ENCODE measurements at places on chromosomes 11 and 22.
A peak's percentile ranks its signal among the peaks of the same experiment; 100 is the strongest.

DNA sequence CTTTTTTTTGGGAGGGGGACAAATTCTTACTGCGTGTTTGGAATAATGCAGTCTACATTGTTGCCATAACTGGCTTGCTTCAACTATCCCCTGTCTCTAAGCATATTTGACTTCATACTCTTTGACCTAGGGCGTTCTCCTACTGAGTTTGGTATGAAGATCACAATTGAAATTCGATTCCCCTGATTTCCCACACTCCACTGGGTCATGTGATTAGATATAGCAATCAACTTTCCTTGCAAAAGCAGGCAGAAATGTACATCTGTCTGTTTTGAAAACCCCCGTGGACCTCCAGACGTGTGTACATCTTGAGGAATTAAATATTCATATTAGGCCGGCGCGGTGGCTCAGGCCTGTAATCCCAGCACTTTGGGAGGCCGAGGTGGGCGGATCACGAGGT, 13.8 kb upstream of the CARD18 start:
- DNase-seq, result no peak

DNA sequence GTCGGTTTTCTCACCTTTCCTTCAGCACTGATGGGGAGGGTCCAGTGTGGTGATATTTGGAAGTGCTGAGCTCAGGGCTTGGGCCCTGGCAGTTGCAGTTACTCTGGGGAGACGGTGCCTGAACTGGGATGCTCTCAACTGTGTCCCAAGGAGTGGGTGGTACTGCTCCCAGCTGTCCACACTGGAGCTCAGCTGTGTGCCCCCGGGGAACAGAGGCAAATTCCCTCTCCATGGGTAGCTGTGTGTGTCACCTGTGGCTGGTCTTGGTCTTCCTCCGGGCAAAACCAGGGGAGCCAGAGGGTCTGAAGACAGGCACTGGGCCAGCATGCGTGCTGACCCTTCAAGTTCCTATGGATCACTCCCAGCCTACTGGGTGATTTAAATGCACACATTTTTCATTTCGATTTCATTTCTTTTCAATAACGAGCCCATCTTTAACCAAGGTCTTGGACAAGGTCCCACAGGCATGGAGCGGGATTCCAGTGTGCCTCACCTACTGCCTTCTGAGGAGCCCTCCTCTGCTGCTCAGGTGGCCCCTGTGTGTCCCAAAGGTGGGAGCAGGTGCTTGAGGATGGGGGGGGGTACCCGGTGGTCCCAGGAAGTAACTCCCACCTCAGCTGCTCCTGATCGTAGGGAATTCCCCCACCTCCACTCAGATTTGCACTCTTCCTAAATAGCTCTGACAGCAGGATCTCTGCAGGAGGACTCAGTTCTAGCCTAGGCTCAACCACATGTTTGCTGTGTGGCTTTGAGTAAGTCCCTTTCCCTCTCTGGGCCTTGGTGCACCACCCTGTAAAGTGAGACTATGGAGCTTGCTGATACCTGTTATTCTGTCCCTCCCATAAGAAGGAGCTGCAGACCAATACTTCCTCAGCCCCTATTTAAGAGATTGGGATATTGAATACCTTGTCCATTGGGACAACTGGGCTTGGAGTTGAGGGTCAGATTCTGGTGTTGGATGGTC, 16.8 kb downstream of the PRDM11 start:
- DNase-seq, result no peak

DNA sequence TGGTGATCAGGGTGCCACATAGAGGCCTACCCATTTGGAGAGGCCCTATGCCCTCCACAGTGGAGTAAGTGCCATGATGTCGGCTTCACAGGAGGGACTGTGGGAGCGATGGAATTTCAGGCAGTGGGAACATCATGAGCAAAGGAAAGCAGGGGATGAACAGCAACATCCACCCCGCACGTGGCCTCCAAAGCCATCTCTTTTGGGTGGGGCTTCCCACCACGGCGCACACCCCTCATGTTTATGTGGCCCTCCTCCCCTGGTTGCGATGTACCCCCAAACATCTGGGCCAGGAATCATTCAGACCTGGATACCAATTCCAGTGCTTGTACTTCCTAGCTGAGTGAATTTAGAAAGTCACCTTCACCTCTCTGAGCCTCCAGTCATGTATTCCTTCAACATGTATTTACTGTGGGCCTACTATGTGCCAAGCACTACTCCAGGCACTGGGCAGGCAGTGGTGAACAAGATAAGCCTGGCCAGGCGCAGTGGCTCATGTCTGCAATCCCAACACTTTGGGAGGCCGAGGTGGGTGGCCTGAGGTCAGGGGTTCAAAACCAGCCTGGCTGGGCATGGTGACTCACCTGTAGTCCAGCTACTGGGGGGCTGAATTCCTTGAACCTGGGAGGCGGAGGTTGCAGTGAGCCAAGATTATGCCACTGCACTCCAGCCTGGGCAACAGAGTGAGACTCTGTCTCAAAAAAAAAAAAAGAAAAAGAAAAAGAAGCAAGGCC, 1.8 kb upstream of the MAFF start:
- no peak for DNase-seq

DNA sequence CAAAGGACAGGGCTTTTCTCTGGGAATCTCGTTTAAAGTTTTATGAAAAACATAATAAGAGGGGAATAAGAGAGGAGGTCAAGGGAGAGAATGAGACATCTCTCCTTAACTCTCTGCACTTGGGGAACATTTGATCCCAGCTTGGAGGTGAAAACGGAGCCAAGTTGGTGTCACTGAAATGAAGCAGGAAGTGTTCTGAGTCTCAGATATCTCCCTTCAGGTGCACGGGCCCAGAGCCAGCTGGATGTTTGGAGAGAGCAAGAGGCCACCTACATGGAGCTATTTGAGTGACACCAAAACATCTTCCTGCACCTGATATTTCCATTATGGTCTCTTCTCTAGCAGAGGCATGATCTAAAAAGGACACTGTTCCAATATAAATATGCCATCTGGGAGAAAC, 85.7 kb downstream of the BLID start:
- DNase-seq, result no peak

DNA sequence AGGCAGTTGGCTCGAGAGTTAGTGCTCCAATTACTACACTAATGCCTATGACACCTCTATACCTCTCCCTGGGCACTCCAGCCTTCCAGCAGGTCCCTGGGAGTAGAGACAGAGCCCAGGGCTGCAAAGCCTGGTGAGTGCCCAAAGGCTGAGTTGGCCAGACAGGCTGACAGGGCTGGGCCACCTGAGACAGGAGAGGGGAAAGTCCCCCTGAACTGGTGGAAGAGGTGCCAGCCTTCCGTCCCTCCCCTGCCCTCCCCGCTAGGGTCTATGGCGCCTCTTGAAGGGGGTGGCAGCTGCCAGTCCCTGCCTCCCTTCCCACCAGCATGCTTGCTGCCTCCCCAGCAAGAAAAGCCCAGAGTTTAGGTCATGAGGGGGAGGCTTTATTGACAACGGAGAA, 3.0 kb downstream of the KCNJ11 start:
- DNase-seq, result no peak

GRCh38 chr11:17714356-17714854, 5.0 kb upstream of the MYOD1 start:
- DNase-seq, result no peak

GRCh38 chr11:2366276-2366675, 10.8 kb upstream of the CD81 start:
- no peak for DNase-seq

DNA sequence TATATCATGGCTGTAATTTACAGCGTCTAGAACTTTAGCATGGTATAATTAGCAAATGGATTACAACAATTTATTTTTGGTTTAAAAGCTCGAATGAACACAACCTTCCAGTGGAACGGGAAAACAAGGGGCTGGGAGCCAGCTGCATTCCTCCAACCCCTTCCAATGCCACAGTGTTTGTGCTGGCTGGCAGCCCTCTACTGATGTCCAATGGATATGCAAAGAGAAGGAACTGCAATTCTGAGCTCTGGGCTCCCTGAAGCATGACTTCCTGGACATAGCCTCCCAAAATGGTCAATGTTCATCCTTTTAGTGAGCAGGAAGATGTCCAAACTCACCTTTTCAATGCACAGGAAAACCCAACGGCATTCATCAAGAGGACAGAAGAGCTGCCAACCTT, 288.3 kb downstream of the TENM4 start:
- no peak for DNase-seq

- no peak for DNase-seq
Measured at GRCh38 chr11:120674542-120674941, 163.0 kb downstream of the GRIK4 start.

- no peak for DNase-seq
Measured at GRCh38 chr11:107853070-107853469, 5.5 kb downstream of the SLC35F2 start.

DNA sequence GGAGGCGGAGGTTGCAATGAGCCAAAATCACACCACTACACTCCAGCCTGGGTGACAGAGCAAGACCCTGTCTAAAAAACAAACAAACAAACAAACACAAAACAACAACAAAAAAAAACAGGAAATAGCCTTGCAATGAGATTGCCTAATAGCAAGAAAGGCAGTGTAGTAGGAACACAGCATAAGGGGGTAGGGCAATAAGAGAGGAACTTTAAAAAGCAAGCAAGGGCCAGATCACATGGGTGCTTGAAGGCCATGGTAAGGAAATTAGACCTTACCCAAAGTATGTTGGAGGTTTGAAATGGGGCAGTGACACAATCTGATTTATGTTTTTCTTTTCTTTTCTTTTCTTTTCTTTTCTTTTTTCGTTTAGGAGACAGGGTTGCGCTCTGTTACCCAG, 34.7 kb upstream of the NRIP3 start:
- no peak for DNase-seq

DNA sequence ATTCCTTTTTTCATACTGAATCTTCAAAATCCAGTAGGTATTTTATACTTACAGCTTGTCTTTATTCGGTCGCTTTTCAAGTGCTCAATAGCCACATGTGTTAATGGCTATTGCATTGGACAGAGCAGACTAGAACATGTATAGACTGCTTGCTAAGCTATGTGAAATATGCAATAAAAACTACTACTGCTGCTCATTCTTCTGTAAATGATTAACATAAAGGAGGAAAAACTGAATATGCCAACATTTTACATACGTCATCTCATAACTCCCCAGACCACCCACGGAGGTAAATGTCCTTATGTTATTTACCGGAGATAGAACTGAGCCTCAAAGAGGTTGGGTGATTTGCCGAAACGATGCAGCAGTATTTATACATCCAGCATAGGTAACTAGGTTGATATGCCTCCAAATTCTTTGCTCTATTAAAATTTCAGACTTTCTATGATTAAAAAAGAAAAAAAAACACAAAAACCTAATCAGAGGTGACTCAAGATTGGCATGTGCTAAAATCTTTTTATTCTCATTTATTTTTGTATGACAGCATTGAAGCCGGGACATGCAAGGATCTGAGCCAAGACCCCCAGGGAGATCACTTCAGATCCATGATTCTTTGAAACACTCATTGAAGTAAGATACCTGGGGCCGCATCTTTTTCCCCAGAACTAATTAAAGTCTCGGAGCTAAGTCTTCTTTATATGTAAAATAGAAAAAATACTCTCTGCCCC, 78.5 kb upstream of the OR5AK2 start:
- DNase-seq, result no peak

DNA sequence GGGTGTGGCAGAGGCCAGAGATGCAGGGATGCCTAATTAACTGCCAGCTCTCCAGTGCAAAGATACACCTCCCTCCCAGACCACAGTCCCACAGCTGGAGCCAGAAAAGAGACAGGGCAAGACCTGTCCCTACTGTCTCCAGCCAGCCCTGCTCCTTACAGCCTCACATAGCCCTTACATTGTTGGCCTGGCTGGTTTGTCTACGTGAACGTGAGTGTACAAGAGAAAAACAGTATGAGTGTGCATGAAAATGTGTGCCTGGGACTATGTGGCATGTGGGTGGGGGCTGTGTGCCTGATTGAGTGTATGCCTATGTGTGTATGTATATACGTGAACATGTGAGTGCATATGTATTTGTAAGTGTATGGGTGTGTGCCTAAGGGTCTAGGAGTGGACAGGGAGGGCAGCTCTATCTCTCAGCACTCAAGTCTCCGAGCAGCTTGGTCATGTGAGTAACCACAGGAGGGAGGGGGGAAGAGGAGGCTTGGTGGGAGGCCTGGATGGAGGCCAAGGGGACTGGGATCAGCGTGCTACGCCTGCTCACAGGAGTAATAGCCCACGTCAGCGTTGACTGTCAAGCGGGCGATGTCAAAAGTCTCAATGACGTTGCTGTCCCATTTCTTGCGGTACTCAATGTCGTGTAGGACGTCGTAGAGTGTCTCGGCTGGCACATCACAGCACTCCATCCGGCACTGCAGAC, 6.6 kb upstream of the ARAP1 start:
- DNase-seq, result peak; percentile 17

GRCh38 chr11:1033016-1033798, 3.3 kb downstream of the MUC6 start:
- DNase-seq, result no peak

- no peak for DNase-seq
Measured at GRCh38 chr11:46682773-46683752, 17.4 kb downstream of the ARHGAP1 start.

DNA sequence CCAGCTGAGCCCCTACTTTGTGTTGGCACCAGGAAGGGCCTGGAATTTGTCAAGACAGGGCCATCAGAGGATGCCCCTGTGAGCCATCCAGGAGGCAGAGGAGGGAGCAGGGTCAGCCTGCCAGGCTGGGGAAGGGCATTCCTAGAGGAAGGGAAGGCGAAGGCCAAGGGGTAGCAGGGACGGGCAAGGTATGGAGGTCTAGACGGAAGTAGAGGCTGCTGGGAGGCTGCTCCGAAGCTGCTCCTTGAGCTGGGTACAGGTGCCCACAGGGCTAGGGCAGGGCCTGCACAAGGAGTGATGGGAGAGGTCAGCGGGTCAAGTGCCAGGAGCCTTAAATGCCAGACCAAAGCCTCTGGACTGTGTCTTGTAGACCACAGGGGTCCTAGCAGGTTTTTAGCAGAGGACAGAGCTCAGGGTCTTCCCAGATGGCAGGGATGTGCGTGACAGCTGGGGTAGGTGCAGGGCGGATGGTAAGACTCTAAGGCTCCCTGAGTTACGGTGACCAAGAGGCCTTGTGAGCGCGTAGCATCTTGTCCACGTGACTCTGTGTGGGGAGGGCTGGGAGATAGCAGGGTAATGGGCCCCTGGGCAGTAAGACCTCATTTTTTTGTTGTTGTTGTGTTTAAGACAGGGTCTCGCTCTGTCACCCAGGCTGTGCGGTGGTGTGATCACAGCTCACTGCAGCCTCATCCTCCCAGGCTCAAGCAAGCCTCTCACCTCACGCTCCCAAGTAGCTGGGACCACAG, 31.7 kb upstream of the CSNK1E start:
- DNase-seq, result no peak

DNA sequence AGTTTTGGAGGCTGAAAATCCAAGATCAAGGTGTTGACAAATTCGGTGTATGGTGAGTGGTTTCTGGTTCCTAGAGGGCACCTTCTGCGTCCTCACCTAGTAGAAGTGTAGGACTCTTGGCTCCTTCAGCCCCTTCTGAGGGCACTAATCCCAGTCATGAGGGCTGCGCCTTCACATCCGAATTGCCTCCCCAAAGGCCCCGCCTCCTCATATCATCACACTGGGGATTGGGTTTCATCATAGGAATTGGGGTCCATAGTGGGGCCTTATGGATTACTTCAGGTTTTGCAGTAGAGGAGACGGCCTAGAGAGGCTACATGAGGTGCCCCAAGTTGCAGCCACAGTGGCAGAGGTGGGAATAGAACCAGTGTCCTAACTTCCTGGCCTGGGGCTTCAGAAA, 87.1 kb downstream of the CEP164 start:
- no peak for DNase-seq

GRCh38 chr11:17846852-17847453, 112.4 kb downstream of the KCNC1 start:
- DNase-seq, result no peak

- DNase-seq, result peak; percentile 84
Measured at GRCh38 chr22:50705219-50705691, 32.6 kb downstream of the SHANK3 start.

- no peak for DNase-seq
Measured at GRCh38 chr11:75100314-75100713, 3.6 kb upstream of the OR2AT4 start.
